ENCODE measurements at places on chromosomes 4 and X.
A peak's percentile ranks its signal among the peaks of the same experiment; 100 is the strongest.

DNA sequence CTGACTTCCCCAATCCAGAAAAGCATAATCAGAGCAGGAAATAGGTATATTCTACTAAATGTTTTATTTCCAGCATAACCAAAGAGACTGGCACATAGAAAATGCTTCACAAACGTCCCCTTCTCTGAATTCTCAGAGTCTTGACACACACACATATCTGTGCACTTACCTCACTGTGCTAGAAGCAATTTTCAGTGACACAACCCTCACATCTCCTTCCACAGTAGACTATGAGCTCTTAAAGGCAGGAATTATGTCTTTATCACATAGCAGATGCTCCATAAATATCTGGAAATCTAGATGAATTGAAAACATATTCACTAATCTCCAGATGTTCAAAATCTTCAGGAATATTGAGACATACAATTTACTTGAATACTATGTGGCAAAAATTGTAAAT is 5.9 kb downstream of the SOWAHB start:
- no peak for DNase-seq

DNA sequence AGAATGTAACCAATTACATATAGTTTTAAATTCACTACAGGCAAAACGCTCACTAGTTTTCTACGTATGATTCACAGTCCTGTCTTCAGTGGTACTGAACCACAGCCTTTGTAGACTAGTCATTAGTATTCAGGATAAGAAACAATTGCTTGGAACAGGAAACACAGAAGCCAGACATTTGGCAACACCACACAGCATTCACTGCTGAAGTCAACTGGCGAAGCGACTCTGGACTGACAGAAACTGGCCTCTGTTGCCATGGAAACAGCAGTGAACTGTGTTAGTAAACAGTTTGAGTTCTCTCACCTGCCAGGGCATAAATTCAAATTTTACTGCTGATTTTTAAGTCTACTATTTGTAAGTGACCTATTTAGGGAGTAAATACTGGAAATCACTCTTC is 57.6 kb downstream of the MAPK10 start:
- no peak for DNase-seq

DNA sequence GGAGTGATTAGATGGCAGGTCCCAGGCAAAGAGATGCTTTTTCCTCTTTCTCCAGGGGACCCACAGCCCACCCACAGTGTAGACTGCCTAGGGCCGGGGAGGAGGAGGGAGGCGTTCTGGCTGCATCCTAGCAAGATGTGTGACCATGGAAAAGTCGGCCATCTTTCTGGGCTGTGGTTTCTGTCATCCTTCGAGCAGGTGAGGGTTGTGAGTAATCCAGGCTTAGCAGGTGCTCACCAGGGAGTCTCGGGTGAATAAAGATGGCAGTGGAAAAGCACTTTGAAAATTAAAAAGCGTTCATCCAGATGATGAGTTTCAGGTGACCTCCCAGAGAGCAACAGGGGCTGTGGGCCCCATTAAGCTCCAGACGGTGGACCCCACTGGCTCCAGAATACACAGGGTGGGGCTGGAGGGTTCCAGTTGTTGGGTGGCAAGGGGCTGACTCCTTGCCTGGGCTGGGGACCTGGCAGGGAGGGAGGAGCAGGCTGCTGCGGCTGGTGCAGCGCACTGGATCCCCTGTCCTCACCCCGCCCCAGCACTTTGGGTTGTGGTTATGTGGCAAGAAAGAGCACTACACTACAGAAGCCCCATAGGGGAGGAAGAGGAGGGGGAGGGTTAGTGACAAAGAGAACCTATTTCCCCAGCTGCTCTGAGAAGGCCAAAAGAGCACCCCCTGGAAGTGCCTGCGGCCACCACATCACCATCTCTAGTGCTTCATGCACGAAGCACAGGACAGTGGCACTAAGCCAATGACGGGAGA is 23.7 kb downstream of the ELF4 start:
- no peak for DNase-seq

- no peak for DNase-seq
Measured at GRCh38 chrX:24242649-24243175, 71.2 kb downstream of the SUPT20HL2 start.

- DNase-seq, result no peak
Measured at GRCh38 chr4:52260514-52261210, 209.6 kb downstream of the SPATA18 start.

DNA sequence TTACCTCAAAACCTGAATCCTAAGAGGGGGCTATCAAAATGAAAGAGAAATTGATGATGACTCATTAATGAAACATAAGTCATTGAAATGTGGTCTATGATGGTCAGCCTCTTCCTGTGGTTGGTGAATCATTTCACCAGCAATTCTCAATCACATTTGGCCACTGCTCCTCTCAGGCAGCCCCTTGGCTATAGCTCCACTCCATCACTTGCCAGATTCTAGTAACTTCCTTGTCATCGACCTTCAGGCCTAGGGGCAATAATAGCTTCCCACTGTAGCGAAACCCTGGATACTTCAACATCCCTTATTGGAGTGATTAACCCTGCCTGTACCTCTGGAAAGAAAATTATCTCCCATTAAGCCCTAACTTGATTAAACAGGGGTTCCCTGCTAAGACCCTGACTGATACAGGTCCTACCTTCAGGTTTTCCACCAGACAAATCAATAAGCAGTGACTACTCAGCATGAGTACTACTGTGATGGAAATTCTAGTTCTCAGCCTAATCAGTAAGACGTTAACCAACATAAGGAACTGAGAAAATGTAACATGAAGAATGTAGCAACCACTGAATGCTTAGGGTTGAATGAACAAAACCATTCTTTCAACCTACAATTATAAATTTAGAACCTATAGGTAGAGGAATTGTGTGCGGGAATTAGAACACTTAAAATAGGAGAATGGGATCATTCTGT is 30.4 kb downstream of the ADH7 start:
- no peak for DNase-seq

- DNase-seq, result no peak
Measured at GRCh38 chrX:24214568-24214967, 65.0 kb downstream of the ZFX start.

GRCh38 chr4:74376888-74377483 is 12.0 kb downstream of the EREG start:
- no peak for DNase-seq

DNA sequence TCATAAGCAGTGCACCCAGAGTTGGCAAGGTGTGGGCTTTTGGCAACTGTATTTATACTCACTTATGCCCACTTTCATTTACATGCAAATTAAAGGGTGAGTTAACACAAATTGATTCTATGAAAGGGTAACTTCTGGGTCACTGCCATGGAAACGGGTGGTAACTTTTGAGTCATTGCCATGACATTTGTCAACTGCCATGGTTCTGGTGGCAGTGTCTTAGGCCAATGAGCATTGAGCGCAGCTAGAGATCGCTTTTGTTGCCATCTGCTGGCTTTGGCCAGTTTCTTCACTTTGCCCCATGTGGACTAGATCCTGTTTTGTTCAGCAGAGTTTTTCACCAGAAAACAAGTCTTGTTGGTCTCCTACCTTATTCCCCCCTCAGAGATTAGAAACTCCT is 170.8 kb upstream of the NUDT6 start:
- DNase-seq, result no peak

GRCh38 chr4:7781366-7781765 is 158.3 kb downstream of the AFAP1 start:
- DNase-seq, result no peak

- DNase-seq, result no peak
Measured at GRCh38 chrX:68823413-68824151, 5.2 kb upstream of the EFNB1 start.

GRCh38 chrX:124414281-124414680 is 67.9 kb downstream of the SH2D1A start:
- DNase-seq, result no peak

GRCh38 chr4:30770049-30770549 is 49.9 kb downstream of the PCDH7 start:
- no peak for DNase-seq

GRCh38 chrX:345020-345925 is 26.7 kb upstream of the GTPBP6 start:
- no peak for DNase-seq

DNA sequence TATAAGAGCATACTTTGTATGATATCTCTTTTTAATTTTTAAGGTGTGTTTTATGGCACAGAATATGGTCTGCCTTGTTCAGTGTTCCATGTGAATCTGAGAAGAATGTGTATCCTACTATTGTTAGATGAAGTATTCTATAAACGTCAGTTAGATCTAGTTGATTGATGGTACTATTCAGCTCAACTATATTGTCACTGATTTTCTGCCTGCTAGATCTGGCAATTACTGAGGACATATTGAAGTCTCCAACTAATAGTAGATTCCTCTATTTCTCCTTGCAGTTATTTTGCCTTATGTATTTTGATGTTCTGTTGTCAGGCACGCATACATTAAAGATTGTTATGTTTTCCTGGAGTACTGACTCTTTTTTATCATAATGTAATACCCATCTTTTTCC is 39.8 kb downstream of the AWAT2 start:
- no peak for DNase-seq

DNA sequence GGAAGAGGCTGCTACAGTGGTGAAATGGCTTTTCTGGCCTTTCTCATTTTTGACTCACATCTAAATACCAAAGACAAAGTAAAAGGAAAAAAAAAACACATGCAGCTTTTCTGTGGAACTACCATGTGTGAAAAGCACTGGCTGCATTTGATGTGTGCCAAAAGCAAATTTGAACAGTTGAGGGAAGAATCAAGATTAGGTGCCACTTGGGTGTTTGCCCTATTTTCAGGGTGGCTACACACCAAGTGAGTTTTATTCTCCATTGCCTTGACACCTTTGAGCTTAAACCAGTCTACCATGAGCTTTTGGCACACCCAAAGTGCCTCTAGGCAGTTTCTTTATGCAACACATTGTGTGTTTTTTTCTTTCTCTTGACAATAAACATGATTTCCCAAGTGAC is 423.9 kb downstream of the FAM133A start:
- no peak for DNase-seq

DNA sequence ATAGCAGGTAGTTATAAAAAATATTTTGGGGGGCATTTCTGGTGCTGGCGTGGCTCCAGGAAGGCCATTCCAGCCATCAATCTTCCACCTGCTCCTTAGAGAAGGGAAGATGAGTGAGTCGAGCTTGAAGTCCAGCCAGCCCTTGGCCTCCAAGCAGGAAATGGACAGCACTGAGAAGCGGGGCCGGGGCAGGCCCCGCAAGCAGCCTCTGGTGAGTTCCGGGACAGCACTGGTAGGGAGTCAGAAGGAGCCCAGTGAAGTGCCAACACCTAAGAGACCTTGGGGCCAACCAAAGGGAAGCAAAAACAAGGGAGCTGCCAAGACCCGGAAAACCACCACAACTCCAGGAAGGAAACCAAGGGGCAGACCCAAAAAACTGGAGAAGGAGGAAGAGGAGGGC is 29.2 kb upstream of the COX18 start:
- no peak for DNase-seq

DNA sequence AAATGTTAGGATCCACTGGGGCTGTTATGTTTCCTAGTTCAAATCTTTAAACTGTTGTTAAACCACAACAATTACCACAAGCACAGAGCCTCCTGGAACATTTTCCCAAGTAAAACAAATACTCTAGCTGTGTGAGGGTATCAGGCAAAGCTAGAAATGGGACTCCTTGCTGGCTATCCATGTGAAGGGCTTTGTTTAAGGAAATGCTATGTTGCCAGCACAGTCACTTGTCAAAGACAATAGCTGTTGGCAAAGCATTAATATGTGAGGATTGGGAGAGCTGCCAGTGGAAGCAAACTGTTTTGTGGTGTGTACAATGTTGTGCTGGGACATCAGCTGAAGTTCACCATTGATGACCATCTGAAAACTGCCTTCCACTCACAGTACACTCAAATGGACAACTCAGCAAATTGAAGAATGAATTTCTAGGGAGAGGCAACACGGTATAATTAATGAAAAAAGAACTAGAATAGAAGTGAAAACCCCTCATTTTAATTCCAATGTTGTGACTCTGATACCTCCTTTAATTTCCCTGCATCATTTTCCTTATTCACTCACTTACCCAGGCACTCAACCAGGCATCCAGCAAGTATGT is 100.8 kb downstream of the ANXA3 start:
- no peak for DNase-seq

GRCh38 chr4:23333556-23333945 is 556.3 kb downstream of the PPARGC1A start:
- no peak for DNase-seq

DNA sequence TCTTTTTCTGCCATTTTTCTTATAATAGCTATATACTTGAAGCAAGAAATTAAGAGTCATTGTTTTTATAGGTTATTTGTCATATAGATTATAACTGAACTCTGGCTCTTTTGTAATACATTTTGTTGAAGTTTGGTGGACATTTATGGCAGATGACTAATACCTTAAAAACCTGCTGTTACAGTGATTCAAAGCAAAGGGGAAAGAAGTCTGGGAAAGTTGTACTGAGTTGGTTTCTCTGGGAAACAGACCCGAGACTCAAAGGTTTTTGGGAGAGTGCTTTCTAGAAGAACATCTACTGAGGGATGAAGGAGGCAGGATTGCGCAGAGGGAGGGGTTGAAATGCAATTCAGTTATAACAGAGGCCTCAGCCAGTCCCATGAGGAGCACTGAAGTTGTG is 35.9 kb downstream of the NAP1L5 start:
- no peak for DNase-seq

- DNase-seq, result no peak
Measured at GRCh38 chr4:155811083-155811482, 52.3 kb downstream of the GUCY1B1 start.

- no peak for DNase-seq
Measured at GRCh38 chr4:40596522-40596921, 33.1 kb downstream of the RBM47 start.

DNA sequence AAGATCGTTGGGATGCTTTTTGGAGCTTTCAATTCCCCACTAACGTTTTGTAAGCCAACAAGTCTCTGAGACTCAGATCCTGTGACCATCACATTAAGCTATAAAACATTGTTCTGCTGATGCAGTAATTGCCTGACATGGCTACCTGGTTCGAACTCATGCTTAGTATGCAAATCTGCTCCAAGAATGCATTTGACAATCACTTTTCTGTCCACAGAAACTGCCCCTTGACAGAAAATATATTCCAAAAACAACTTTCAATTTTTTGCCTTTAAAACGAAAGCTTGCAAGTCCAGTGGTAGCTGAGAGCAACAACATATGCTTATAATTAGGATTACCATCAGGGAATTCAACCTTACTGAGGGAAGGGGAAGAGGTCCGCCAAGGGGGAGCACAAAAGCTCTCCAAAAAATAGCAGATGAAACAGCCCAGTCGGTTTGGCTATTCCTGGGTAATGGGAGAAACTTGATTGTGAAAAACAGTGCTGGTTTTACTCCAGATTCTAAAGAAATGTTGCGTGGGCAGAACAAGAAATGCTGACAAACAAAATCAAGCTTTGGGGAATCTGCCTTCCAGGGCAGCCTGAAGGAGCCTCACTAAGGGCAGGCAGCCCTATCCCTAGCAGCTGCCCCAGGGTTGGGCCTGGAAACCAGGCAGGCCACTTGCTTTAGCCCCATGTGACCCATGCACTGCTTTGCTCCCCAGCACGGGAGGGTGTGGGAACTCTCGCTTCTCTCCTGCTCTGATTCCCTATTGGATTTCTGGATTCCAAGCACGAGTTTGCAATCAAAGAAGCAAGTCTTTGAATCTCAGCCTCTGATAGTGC is 160.7 kb upstream of the LDB2 start:
- DNase-seq, result no peak

- no peak for DNase-seq
Measured at GRCh38 chr4:183391204-183391603, 53.2 kb upstream of the CDKN2AIP start.

- peak; percentile 8 for DNase-seq
Measured at GRCh38 chrX:39242187-39242586, 440.9 kb downstream of the MID1IP1 start.
